ENCODE measurements at places on chromosomes 7 and 10.

GRCh38 chr10:74917481-74918077 lies 91.2 kb downstream of the KAT6B start:
- peak; percentile 91 for DNase-seq

- DNase-seq = no peak
Measured at GRCh38 chr7:149196705-149197171, 1.4 kb downstream of the ZNF282 start.

- DNase-seq = no peak
Measured at GRCh38 chr7:119046068-119046467, 821.6 kb downstream of the ANKRD7 start.

DNA sequence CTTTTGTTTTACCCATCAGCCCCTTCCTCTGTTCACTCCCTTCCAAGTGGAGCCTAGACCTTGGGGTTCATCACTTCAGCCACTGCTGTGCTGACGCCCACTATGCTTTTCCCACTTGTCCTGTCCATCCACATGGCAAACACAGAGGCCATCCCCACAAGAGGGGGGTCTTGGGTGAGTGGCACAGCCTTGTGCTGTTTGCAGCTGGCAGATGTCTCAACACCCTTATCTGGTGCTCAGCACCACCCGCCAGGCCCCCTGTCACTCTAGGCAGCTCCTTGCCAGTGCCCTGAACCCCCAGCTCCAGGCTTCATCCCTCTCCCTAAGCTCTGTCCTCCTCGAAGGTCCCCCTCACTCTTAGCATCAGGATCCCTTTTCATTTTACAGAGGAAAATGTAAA lies 13.1 kb downstream of the BLVRA start:
- DNase-seq = no peak

GRCh38 chr10:5604961-5605360 lies 61.4 kb downstream of the ASB13 start:
- no peak for DNase-seq

DNA sequence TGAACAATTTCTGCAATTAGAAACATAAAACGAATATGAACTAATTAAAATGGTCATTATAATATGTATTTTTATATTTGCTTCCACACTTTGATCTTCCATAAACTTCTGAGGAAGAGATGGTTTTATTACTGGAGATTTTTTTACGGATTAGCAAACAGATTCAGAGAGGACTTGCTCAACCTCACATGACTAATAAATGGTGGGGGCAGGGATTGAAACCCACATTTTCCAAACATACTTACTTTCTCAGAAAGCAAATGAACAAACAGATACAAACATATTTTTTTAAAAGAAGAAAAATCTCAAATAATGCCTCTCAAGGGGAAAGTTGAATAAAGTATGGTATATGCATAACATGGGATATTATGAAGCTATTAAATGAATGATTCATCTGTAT lies 18.3 kb downstream of the ANKMY2 start:
- no peak for DNase-seq

GRCh38 chr7:121623130-121623872 lies 227.2 kb upstream of the FAM3C start:
- DNase-seq = no peak

- no peak for DNase-seq
Measured at GRCh38 chr10:90087197-90088023, 386.0 kb downstream of the KIF20B start.

DNA sequence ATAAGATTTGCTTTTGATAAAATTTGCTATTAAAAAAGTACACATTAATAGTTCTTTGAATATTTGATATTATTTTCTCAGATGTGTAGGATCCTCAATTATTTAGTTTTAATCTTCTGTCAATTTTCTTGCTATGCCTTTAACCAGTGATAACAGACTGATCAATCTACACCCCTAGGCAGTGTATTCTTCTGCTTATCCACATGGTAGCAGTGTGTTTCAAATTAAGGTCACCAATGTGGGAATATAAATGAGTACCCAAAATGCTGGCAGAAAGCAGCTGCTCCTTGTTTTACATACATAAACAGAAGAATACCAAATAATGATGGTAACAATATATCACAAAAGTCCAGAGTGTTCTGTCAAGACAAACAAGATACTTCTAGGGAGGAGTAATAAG lies 87.0 kb downstream of the SKAP2 start:
- DNase-seq = no peak

DNA sequence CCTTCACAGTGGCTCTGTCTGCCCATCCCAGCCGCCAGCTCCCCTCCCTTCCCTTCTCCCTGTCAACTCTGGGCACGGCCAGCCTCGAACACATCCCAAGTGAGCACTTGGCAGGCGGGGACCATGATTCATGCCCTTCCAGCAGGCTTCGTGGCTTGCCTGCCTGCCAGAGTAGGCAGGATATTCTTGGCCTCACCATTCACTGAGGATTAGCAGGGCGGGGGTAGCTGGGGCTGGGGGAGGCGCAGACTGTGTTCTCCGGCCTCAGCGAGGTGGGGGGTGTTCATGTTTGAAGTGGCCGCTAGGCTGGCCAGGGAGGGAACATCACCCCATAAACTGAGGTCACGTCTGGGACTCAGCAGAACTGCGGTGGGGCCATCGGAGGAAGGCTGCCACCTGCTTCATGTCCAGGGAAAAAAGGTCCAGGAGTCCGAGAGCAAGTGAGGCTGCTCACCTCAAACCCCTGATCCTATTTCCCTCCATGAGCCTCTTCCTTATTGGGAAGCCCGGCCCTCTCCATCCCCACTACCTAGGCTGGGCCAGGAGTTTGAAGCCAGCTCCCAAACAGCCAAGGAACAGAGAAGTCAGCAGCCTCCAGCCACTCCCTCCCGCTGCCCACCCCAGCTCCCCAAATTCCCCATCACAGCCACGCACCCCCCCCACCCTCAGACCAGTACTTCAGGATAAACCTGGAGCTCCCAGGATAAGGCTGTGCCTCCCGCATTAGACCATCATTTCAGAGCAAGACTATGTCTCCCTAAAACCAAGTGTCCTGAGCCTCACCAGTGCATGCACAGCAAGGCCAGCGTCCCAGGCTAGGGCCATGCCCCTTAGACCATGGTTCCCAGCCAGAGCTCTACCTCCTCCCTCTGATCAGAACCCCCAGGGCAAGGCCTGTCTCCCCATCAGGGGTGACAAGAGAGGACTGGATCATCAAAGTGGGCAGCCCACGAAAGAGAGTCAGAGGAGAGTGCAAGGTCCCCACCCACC lies 42.8 kb upstream of the RABGEF1 start:
- no peak for DNase-seq

- DNase-seq = no peak
Measured at GRCh38 chr7:80236681-80237080, 102.0 kb downstream of the GNAI1 start.

DNA sequence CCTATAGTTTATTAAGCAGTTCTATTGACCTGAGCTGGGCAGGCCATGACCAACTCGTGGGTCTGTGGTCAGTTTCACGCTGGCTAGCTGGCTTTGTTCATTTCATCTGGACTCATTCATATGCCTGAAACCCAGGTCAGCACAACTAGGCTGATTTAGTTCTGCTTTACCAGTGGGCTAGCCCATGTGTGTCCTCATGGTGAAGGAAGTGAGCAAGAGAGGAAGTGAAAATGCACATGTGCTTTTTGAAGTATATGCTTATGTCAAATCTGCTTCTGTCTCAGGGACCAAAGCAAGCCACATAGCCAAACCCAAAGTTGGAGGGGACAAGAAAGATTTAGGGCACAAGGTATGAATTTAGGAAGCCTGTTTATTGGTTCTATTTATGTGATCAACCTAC lies 154.5 kb downstream of the RNF133 start:
- no peak for DNase-seq

- no peak for DNase-seq
Measured at GRCh38 chr7:26397796-26398426, 106.2 kb downstream of the SNX10 start.

GRCh38 chr10:114925587-114926586 lies 12.1 kb upstream of the TRUB1 start:
- no peak for DNase-seq

GRCh38 chr7:3981281-3981680 lies 680.2 kb downstream of the SDK1 start:
- DNase-seq = no peak

GRCh38 chr10:125086691-125087090 lies 73.7 kb downstream of the CTBP2 start:
- DNase-seq = no peak

DNA sequence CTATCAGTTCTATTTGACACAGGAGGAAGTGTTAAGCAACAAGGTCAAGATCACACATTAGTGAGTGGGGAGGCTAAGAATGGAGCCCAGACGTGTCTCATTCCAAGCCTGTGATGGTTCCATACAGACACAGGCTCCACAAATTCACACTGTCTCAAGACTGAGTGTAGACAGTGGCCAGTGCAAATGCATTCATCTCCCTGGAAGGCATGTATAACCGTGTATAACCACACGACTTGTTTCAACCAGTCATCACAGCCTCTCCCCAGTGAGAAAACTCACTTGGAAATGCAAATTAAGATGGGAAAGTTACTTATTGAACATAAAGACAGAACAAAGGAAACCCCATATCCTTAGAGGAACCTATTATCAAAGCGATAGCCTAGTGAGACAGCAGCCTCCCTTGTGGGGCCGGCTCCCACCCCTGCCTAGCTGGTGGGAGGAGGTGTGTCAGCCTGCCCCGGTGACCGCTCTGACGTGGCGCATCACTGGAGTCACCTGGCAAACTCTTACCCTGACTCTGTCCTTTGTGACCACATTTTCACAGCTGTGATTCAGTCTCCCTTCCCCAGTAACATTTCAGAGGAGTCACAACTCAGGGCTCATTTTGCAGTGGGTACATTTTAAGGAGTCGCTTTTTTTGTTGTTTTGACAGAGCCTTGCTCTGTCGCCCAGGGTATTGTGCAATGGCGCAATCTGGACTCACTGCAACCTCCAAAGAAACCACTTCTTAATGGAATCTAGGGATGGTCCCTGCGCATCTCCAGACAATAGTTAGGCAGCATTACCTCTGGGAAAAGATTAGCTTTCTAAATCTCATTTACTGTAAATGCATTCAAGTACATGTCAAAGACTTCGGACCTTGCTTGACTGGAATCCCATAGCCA lies 126.6 kb upstream of the PARD3 start:
- DNase-seq = no peak

DNA sequence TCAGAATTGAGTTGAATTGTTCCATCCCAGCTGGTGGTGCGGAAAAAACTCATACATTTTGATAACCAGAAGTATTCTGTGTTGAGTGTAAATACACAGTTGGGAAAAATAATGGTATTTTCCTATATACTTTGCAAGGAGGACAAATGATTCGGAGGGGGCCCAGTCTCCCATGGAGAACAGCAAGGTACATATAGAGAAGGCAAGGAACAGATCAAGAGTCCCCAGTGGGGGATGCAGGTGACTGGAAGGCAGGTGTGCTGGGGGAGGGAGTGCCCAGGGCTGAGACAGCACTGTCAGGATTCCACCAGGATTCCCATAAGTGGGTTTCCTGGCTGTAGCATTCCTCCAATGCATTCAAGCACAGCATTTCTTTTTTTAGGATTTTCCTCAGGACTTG lies 10.8 kb upstream of the ADCY1 start:
- DNase-seq = no peak

DNA sequence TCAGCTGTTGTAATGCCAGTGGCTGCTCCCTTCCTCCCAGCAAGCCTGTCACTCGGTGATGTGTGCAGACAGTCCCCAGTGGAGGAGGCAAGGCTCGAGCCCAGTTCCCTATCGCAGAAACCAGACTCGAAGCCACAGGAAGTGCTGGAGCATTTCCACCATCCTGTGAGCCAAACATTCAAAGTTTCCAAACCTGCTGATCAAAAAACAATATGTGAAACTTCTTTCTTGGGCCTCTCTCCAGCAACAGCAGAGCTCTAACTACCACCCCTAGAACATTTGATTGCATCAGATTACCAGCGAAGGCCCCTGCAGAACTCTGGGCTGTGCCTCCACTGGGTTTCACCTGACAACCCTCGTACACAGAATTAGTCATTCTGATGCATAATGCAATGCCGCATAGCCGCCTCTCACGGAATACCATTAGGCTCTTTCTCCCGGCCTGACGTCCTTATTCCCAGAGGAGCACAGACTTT lies 94.0 kb downstream of the ELMO1 start:
- DNase-seq = no peak

DNA sequence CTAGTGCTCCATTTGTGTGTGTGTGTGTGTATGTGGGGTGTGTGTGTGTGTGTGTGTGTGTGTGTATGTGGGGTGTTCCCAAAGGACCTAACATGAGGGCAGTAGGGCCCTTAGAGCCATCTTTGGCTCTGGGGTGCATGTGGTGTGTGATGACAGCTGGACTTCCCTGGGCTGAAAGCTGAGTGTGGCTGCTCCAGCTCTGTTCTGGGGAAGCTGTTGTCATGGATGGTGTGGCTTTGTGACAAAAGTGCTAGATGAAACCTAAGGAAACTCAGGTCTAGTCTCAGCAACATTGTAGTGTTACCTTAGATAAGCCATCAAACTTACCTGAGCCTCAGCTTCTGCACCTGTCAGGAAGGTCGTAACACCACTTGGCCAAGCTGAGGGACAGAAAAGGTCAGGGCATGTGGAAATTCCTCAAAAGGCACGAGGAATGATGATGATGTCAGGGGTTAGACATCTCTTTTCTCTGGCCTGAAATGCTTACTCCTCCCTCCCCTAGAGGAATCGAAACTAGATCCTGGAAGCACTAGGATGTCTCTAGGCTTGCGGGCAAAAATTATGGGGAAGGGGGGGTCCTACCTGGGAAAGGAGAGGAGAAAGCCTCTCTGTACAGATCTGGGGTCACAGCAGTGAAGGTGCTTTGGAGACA lies 115.4 kb downstream of the RPS24 start:
- DNase-seq = peak; percentile 27

DNA sequence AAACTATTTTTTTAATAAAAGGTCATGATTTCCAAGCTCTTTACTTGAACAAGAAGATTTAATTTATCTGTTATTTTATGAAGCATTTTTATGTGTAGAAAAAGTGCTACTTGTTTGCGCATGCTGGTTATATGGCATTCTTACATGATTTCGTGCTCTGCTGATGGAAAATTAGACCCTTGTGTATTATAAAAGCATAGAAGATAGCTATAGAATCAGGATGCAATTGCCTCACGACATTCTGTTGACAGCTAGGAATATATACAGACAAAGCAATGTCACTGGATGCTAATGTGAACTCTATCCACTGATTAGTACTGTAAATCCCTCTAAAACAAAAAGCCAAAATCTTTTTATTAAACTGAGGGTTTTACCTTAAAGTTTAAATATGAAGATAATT lies 255.9 kb downstream of the MDFIC start:
- DNase-seq = no peak

Measured in epithelial cell of proximal tubule (primary cell).